ENCODE measurements at places on chromosomes 3 and 15.

DNA sequence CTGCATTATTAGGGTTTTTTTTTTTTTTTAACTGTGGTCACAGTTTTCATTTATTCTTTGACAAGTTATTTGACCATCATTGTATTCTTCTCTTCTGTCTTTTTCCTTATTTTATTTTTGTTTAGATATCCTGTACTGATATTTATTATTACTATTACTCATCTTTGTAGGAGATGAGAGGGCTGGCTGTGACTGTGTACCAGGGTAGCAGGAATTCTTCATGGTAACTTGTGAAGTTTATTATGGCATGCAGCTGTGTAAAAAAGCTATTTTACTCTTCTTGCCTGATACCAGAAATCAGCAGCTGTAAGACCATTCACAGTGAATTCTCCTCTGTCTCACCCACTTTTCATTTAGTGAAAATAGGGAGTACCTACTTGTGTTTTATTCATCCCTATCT, 44.5 kb downstream of the ATP6V1A start:
- DNase-seq, result no peak

GRCh38 chr3:125381743-125382142, 6.6 kb upstream of the ZNF148 start:
- DNase-seq, result no peak

- DNase-seq, result no peak
Measured at GRCh38 chr15:47409600-47409999, 307.7 kb upstream of the SEMA6D start.

- no peak for DNase-seq
Measured at GRCh38 chr15:86317384-86317740, 237.7 kb downstream of the AGBL1 start.

GRCh38 chr3:5579946-5580345, 392.4 kb downstream of the EDEM1 start:
- no peak for DNase-seq

DNA sequence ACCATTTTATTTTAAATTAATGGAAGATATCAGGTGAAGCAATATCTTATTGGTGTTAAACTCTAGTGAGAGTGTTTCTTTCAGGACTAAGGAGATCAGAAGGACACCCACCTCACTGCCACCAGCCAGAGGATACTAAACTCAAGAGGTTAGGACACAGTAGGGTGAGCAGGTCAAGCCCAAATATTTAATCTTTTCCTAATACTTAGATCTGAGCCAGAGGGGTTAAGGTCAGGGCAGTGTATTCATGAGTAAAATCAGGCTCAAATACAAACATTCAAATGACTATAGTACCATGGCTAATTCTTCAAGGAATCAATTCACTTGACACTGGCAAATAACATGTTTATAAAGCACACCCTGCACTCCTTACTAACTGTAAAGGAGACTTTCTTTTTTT, 65.0 kb upstream of the IP6K2 start:
- no peak for DNase-seq

DNA sequence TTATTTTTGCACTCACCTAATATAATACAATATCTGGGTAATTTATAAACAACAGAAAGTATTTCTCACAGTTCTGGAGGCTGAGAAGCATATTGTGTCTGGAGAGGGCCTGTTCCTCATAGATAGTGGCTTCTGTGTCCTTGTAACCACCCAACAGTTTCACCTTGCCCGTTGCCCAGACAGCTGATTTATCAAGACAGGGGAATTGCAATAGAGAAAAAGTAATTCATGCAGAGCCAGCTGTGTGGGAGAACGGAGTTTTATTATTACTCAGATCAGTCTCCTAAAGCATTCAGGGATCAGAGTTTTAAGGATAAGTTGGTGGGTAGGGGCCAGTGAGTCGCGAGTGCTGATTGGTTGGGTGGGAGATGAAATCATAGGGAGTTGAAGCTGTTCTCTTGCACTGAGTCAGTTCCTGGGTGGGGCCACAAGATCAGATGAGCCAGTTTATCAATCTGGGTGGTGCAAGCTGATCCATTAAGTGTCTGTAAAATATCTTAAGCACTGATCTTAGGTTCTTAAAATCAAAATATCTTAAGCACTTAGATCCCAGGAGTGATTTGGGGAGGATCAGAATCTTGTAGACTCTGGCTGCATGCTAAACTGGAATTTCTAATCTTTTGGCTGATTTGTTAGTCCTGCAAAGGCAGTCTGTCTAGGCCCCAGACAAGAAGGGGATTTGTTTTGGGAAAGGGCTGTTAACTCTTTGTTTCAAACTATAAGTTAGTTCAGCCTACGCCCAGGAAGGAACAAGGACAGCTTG, 33.9 kb upstream of the C15orf39 start:
- no peak for DNase-seq

- DNase-seq, result no peak
Measured at GRCh38 chr3:79047581-79047980, 720.2 kb downstream of the ROBO1 start.

DNA sequence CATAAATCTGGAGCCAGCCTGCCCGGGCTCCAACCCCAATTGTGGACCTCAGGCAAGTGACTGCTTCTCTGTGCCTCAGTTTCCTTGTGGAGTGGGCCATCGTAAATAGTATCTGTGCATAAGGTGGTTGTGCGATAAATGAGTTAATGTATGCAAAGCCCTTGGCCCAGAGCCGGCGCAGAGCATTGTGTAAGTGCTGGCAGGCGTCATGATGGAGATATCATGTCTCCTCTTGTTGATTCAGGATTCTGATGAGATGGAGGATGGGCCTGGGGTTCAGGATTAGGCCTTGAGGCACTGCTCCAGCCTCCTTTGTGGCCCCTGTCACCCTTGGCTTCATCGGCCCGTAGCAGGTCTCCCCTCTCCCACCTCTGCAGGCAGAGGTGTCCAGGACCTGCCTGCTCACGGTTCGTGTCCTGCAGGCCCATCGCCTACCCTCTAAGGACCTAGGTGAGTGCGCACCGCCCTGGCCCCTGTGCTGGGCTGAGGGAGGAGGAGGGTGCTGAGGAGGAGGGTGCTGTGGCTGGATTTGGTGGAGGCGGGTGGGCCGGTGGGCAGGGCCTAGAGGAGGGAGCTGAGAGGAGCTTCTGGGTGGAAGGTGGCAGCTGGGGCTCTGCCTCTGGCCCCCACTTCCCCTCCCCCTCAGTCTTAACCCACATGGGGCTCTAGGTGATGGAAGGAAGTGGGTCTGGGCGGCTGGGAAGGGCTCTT, 1.3 kb downstream of the PLA2G4B start:
- DNase-seq, result no peak

GRCh38 chr3:160633361-160634083, 43.4 kb upstream of the ARL14 start:
- DNase-seq, result no peak
